ENCODE measurements at places on chromosomes 2 and 18.

DNA sequence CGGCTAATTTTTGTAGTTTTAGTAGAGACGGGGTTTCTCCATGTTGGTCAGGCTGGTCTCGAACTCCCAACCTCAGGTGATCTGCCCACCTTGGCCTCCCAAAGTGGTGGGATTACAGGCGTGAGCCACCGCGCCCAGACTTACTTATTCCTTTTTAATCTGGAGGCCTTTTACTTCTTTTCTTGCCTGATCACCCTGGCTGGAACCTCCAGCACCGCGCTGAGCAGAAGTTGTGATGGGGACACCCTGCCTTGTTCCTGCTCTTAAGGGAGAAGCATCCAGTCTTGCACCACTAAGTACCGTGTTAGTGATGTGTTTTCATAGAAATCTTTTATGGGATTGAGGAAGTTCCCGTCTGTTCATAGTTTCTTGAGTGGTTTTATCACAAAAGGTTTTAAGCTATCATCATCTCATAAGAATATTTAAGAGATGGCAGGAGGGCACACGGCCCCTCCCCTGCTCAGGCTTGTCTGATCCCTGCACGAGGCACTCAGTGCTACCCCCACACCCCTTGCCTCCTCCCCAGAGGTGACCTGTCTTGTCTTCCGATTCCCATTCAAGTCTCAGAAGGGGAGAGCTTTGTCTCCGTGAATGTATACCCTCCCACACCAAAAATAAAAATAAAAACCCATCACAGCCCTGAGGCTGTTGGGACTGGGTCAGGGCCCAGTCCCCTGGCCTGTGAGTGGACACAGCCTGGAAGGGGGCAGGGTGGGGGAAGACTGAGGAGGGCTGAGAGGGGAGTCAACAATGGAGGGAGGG is 65.3 kb upstream of the SMAD7 start:
- DNase-seq = no peak

DNA sequence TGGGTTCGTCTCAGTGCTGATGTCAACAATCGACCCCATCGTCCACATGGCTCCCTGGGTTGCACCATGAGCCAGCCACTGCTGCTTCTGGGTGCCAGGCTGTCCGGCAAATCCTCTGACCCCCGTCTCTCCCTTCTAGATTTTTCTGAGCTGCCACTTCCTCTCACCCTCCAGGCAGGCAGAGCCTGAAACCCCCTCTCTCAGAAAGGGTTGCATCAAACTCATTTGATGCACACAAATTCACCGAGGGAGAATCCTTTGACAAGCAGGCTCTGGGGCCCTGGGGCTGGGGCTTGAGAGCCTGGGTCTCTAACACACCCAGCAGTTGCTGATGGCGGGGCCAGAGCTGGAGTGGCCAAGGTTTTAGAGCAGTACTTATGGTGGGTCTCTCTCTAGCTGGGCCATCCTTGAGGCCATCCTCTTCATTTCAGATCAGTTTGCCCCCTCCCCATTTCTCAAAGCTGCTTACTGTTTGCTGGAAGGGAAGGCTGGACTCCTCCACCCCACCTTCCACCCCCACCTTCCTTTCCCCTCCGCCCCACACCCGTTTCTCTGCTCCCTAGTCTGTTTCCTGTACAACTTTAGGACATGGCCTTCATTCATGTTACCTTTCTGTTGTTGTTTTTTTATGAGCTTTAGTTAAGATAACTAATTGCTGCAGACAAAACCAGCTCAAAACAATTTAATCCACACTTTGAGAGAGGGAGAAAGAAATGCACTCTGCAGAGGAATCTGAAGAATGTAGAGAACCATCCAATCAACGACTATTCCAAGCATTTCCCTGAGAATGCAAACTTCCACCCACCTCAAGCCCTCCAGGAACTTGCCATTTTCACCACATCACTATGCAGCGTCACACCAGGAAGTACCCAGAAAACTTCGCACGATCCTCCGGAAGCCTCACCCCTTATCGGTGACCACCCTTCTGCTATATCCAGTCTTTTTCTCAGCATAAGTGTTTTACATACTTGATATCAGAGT is 69.5 kb downstream of the ARL4C start:
- no peak for DNase-seq

DNA sequence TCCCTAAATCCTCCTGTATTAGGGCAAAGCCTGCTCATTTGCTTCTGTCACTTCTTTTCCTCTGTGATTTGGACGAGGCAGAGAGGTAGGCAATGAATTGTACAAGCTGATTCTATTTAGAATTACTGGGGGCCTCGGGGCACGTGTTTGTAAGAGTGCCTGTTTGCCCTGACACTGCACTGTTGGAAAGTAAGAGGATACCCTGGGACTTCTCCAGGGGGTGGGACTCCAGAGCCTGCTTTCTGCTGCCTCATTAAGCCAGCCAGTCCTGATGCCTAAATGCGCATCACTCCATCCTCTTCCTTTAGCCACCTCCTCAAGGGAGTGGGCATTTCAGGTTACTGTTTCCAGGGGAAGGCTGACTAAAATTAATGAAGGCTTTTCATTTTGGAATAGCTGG is 134.3 kb downstream of the TDRD15 start:
- DNase-seq = no peak

DNA sequence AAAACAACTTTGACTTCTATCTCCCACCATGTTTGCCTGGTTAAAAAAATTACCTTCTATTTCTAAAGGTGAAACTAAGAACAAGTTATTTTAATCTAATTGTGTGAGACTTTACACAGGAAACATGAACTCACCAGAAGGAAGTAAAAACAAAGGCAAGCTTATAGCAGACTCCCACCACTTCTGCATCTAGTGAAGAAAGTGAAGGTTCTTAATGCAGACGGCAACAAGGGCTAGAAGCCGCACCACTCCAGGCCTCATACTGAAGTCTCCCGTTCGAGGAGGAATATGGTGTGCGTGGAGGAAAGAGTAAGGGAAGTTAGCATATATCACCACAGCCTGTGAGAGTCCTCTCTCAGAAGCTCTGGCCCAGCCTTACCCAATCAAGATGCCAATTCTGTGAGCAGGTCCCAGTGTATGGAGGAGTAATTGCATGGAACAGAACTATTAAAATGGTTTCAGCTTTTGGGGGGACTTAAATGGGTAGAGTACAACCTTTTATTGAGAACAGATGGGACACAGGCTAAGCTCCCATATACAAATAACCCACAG is 958.7 kb downstream of the BCL11A start:
- DNase-seq = no peak

DNA sequence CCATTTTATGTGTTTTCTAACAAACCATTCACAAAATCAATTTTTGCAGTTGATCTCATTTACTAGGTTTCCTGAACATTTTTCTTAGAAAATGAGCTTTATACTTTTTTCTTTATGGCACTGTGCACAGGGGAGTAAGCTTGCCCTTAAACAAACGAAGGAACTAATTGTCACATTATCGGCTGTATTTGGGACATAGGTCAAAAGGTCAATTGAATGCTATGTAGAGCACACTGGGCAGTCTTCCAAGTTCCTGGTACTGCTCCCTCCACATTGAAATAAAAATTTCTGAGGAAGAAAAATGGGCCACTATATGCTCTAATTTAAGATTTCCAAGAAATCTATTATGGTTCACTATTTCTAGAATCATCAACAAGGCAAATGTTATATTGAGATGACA is 93.6 kb upstream of the TMEFF2 start:
- DNase-seq = no peak

GRCh38 chr2:79920512-79921076 is 384.0 kb downstream of the LRRTM1 start:
- DNase-seq = no peak

GRCh38 chr2:133596701-133597393 is 28.6 kb upstream of the NCKAP5 start:
- no peak for DNase-seq

GRCh38 chr2:234808907-234809306 is 142.9 kb upstream of the SH3BP4 start:
- no peak for DNase-seq

GRCh38 chr2:233100192-233100998 is 40.3 kb downstream of the INPP5D start:
- DNase-seq = no peak

DNA sequence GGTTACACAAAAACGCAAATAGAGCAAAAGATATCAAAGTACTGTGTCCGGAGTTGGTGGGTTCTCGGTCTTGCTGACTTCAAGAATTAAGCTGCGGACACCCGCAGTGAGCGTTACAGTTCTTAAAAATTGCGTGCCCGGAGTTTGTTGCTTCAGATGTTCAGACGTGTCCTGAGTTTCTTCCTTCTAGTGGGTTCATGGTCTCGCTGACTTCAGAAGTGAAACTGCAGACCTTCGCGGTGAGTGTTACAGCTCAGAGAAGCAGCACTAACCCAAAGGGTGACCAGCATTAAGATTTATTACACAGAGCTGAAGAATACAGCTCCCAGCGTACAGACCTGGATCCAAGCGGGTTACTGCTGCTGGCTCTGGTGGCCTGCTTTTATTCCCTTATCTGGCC is 125.7 kb upstream of the TWIST2 start:
- DNase-seq = no peak

DNA sequence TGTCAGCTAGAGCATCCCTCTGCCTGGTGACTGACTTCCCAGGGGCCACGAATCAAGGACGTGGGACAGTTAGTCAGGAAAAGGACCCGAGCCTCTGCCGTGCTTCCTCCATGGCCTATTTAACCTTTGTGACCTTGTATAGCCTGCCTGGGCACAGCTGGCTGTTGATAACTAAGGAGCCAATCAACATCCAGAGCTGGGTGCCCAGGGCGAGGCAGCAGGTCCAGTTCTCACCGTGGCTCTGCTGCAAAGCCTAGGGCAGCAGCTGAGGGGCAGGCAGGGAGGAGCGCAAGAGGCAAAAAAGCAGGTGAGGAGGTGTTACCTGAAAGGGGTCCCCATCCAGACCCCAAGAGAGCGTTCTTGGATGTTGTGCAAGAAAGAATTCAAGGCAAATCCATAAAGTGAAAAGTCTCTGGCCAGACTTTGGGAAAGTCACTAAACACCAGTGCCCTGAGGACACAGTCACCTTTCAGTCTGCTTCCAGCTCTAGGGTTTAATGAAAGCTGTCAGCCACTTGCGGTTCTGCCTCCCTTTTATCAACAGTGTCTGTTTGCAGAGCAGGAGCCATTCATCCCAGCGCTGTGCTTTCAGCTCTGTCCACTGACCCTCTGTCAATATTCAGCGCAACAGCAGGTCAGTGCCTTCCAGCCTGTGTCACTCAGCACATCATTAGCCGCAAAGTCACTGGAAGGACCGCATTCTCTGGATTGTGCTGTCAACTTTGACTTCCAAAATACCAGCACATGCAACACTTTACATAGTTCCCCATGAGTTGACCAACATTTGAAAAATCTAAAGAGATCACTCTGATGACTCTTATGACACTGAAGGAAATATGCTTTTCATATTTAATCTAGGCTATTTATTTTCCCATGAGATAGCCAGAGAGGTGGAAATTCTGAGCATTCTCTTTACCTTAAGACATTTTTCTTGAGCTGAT is 38.6 kb upstream of the ASAP2 start:
- no peak for DNase-seq

- no peak for DNase-seq
These were observed 32.6 kb downstream of the EDAR start for GRCh38 chr2:108956375-108956774.

Measured in stimulated activated CD8-positive, alpha-beta memory T cell treated with anti-CD3 and anti-CD28 coated beads, Interleukin-15, amount 100 ng/mL, for 24 hours (primary cell).